D721Med (cell line): ENCODE measurements at places on chromosomes 11 and 22.

DNA sequence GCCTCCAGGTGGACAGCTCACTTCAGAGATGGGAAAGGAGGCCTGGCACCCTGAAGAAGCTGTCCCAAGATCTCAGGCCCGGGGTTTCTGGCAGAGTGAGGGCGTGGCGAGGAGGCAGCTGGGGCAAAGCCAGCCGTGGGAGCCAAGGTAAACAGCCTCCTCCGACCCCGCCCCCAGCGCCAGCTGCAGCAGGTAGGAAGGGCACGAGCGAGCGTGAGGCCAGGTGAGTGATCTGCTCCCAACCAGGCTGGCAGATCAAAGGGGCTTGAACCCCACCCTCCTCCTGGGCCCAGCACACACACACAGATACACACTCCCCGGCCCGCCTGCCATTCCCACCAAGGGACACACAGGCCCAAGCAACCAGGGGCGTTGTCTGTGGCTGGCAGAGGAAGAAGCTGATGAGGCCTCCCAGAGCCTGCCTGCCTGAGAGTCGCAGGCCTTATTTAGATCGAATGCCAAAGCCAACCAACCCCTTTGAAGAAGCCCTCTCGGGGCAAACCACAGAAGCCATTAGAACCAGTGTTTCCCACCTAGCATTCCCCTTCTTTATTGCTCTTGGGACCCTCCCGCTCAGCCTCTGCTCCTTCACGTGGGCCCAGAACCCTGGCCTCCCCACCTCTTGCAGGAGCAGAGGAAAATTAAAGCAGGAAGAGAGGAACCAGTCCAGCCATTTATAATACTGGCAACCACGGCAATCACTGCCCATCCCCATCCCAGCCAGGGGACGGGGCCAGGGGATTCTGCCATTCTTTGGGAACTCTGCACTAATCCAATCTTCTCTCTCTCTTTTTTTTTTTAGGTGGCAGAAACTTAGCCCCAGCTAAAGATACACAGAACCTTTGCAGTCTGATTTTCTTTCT, 5.0 kb downstream of the PDGFB start:
- no peak for DNase-seq

DNA sequence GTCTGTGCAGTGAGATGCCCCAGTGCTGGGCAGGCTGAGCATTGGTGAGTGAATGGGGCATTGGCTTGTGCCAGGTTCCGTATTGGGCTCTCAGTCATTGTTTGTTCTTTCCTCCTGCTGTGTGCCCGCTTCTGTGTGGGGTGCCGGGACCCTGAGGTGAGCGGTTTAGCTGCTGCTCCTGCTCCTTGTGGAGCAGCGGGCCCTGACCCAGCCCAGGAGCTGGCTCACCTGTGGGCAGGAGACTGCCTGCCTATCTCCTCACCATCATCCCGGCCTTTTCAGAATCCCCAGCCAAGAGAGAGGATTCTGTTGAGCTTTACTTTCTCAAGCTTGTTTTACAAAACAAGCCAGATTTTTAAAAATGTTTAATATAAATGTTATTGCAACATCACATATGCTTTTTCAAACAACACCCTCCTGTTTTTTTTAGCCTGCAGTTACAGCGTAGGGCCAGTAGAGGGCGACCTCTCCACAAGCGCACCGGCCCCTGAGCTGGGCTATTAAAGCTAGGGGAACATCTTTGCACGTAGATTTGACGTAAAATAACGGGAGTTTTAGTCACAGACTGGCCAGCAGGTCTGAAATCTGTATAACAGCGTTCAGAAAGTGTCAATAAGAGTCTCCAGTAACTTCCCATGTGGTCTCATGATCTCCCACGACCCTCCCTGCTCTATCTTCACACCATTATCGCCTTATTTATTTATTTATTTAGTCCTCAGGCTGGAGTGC, 25.1 kb upstream of the RELT start:
- peak; percentile 87 for DNase-seq

- no peak for DNase-seq
Measured at GRCh38 chr11:35487532-35488078, 37.8 kb downstream of the PAMR1 start.

GRCh38 chr11:102643941-102644340, 18.8 kb upstream of the MMP20 start:
- DNase-seq, result no peak

DNA sequence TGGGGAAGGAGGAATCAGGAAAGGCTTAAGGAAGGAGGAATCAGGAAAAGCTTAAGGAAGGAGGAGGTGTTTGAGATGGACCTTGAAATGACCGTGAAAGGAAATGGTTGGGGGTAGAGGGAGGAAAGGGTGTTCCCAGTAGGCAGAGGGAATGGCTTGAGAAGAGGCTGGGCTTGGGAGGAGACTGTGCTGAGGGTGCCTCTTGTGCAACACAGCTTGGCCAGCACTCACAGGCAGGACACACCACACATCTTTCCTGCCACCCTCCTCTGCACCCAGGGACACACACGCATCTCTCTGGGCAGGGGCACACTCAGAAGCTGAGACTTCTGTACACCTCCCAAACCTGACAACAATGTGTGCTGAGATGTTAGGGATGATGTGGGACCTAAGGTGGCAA, 151.4 kb downstream of the FBXO7 start:
- DNase-seq, result no peak

- no peak for DNase-seq
Measured at GRCh38 chr22:43789452-43789851, 22.7 kb downstream of the EFCAB6 start.

- DNase-seq, result no peak
Measured at GRCh38 chr22:49693848-49694247, 133.8 kb downstream of the BRD1 start.

DNA sequence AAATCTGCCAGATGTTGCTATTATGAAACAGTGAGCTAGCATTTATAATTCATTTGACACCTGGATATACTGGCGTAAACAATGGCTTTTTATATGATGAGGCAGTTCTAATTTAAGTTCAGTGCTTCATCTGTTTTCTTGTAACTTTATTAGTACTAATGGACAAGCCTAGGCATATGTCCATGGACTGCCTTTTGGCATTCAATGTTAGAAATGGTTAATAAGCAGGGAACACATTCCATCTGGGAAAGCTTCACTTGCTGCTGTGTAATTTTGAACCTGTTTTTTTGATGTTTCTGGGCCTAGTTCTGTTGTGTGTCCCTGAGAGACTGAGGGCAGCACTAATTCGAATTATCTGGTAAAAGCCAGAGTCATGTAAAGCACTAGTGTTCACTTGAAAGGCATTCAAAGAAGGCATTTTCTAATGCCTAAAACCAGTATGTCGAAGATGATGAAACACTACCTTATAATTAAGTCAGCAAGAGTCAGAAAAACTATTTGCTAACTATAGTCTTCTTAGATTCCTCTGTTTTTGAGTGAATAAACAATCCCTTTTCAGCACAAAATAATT, 138.5 kb downstream of the SWAP70 start:
- no peak for DNase-seq

- DNase-seq, result no peak
Measured at GRCh38 chr11:65086809-65087208, 2.8 kb downstream of the ZFPL1 start.

- no peak for DNase-seq
Measured at GRCh38 chr11:112403432-112403831, 142.8 kb upstream of the PLET1 start.

- DNase-seq, result no peak
Measured at GRCh38 chr11:656866-657265, 19.8 kb downstream of the DRD4 start.

DNA sequence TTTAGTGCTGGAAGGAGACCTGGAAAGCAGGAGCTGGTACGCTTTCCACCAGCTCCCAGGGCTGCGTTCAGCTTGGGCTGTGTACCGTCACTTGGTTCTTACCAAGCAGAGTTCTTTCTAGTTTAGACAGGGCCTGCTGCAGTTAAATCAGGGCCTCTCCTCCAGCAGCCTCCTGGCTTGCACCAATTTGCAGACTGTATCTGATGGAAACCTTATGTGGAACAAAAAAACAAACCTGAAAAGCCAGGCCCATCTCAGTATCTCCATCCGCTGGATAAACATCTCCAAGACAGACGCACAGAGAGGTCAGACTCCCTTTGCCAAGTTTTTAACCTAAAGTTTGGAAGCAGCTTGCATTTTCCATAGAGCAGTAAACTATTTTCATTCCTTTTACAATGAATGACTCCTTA, 288.6 kb upstream of the SORL1-AS1 start:
- DNase-seq, result no peak

DNA sequence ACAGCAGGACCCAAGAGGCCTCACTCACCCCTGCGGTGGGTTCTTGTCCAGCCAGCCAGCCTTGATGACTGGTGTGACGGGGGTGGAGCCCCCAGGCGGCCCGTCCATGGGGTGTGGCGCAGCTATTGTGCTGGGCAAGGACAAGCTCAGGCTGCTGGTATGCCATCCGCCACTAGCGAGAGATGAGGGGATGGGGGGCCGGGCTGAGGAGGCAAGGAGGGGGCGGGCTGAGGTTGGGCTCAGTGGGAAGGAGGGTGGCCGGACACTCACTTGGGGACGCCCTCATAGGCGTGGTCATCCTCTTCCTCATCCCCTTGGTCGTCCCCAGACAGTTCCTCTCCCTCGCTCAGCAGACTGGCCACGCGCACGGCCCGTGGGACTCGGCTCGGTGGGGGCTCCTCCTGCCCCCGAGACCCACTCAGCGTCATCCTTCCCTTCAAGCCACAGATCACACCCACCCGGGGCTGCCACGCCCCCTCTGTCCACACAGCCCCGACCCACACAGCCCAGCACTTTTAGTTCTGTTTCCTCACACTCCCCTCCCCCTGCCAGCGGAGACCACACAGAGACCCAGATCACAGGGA, 38.0 kb upstream of the PDE2A start:
- no peak for DNase-seq

DNA sequence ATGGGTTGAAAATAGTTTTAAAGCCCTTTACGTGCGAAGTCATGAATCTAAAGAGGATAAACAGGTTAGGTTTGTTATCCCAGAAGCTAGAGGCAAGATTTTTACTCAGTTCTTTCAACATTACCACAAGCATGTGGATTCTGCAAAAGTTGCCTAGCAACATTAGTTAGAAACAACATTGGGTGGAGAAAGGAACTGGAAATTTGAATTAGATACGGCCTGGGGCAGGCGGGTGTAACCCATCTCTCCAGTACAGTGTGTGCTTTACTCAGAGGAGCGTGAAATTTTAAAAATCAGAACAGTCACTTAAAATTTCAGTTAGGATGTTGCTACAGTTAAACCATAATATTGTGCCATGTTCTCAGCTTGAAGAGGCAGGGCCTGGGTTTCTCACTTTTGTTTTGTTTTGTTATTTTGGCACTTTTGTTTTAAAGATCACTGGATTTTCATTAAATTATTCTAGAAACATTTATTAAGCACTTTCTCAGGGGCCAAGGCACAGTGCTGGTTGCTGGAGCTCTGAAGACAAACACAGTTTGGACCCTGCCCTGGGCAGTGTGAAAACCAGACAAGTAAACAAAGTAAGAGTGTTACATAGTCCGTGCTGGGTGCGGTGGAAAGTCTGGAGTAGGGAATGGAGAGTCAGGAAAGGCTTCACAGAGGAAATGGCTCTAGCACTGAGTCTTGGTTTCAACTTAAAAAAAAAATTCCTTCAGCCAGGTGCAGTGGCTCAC, 4.4 kb upstream of the WEE1 start:
- DNase-seq, result no peak

GRCh38 chr11:67252831-67253239, 13.4 kb upstream of the GRK2 start:
- no peak for DNase-seq

DNA sequence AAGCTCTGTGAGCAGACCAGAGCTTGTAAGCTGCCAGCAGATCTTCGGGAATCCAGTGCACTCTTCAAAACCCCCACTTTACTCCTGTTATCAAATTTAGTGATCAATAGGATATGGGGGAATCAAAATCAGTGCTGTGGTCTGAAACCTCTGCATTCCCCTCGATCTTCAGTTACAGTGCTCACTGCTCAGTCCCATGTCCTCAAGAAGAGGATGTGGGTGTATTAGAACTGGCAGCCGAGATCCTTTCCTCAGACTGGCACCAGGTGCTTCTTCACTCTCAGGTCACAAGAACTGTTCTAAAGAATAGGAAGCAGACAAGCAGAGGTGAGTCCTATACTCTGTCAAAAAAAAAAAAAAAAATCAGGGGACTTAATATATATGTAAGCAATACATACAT, 15.3 kb upstream of the MAML2 start:
- no peak for DNase-seq

- DNase-seq, result no peak
Measured at GRCh38 chr11:14373941-14374646, 15.1 kb upstream of the RRAS2 start.

GRCh38 chr11:44450295-44450932, 115.0 kb upstream of the CD82 start:
- DNase-seq, result no peak

DNA sequence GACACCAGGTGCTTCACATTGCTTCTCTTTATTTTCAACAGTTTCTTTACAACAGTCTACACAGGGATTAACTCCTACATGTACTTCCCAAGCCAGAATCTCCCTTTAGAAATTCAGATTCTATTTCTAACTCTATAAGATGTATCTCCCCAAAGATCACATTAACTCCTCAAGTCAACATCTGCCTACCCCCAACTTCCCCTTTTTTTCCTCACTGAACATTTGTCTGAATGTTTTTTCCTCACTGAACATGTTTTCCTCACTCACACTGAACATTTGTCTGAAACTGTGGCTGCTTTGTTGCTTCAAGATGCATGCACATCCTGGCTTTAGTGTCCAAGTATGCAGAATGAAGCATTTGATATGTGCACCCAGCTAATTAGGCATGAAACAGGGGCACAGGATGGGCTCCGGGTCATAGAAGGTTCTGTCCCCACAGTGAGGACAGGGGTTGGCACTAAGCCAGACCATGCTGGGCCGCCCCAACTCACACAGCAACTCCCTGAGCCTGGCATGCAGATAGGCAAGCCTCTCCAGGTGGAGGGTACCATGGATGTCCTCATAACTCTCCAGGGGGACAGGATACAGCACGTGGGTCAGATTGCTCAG, 11.3 kb downstream of the PRAME start:
- DNase-seq, result no peak

DNA sequence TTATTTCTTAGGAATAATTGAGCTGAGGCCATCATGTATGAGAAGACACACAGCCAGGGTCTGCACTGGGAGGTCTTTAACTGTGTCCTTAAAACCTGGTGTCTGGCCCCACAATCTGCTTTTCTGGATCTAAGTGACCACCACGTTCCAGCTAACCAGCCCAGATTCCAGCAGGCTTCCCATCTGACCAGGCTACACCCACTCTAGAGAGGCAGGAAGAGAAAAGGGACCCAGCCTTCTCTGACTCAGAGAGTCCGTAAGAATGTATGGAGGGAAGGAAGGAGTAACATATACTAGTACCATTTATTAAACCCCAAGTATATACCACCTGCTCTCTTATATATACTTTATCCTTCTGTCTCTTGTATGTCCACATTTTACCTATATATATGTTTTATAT, 80.1 kb downstream of the LDLRAD3 start:
- no peak for DNase-seq

- DNase-seq, result no peak
Measured at GRCh38 chr11:124071623-124071948, 30.5 kb upstream of the OR10G7 start.

GRCh38 chr22:42404266-42404665, 27.9 kb downstream of the NFAM1 start:
- DNase-seq, result no peak

DNA sequence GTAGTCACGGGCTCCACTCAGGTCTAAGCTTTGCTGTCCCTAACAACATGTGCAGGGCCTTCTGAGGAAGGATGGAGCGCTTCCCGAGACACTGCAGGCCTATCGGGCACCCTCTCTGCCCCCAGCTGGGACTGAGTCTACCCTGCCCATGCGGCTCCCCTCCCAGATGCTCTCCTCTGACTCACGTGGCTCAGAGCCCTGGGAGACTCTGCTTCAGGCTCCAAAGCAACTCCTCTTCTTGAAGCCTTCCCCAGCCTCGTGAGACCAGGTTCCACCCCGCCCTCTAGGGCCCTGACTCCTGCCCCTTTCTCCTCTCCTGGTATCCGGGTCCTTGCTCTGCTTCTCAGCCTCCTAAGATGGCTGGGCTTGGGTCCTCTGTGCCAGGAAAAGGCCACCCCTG, 28.4 kb upstream of the ARFGAP3 start:
- DNase-seq, result no peak
